ENCODE measurements at places on chromosomes 12 and 14. TPM values are rescaled to one million over a fixed set of nuclear protein-coding genes. Genes with fewer than 3 reads are reported as not detected.

The C12orf54 gene
- not detected for total RNA-seq

The CLEC4C gene
- not detected for total RNA-seq

The TSPAN8 gene
- 0.69 TPM for total RNA-seq

The FOXA1 gene
- 5.3 TPM for total RNA-seq

The RPL41 gene
- total RNA-seq, result 5,790 TPM

The TAS2R30 gene
- total RNA-seq, result not detected

The ANAPC5 gene
- total RNA-seq, result 86.4 TPM

The RIMBP2 gene
- total RNA-seq, result not detected

The SOX5 gene
- not detected for total RNA-seq

The CCDC197 gene
- total RNA-seq, result not detected

The LAG3 gene
- 1.5 TPM for total RNA-seq

The TSPAN19 gene
- total RNA-seq, result not detected

The ANKRD33 gene
- not detected for total RNA-seq

The PSME2 gene
- total RNA-seq, result 149 TPM

The KITLG gene
- 11.1 TPM for total RNA-seq

The LGR5 gene
- total RNA-seq, result not detected

The RNASE1 gene
- total RNA-seq, result 0.33 TPM

The ADAM21 gene
- not detected for total RNA-seq

The PDE3A gene
- total RNA-seq, result 3.5 TPM

The TTC9 gene
- 3.0 TPM for total RNA-seq

The CLMN gene
- total RNA-seq, result 5.5 TPM

The TXNDC16 gene
- total RNA-seq, result 1.2 TPM

The ANKS1B gene
- total RNA-seq, result 0.45 TPM

The CCDC177 gene
- not detected for total RNA-seq

The PTPRB gene
- total RNA-seq, result 1.6 TPM

The DERA gene
- total RNA-seq, result 55.2 TPM

The CCDC196 gene
- total RNA-seq, result not detected

The TRAFD1 gene
- 17.9 TPM for total RNA-seq

The GPR84 gene
- total RNA-seq, result not detected

The CD27 gene
- not detected for total RNA-seq

All from A549 treated with ZK216348 at 1 μM for 4 hours (cell line).